ENCODE measurements at places on chromosomes 3 and 15.
A peak's percentile ranks its signal among the peaks of the same experiment; 100 is the strongest.

- no peak for DNase-seq
Observed at GRCh38 chr15:75718328-75718727, 5.7 kb upstream of the CSPG4 start.

GRCh38 chr15:43776718-43777266 is at the start of gene ELL3:
TSS of gene ELL3 (minus strand) at chr15:43776966. CDS start at chr15:43776901, 65 bp downstream.
- peak; percentile 71 for DNase-seq

DNA sequence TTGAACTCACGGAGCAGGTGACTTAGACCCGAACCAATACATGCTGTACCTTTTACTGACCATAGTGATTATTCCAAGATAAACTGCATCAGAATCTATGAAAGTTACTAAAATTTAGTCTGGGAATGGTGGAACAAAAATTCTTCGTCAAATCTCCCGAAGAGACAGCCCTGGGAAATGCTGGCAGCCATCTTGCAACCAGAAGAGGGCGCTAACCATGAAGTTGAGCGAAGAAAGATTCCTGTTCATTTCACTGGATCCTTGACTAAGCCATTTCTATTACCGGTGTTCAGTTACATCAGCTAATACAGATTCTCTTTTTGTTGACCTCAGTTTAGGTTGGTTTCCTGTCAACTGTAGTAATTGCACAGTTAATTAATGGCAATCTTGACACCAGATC is 199.6 kb downstream of the SLC9A9 start:
- DNase-seq = no peak

GRCh38 chr3:147119989-147120388 is 286.4 kb downstream of the ZIC4 start:
- DNase-seq = peak; percentile 6

DNA sequence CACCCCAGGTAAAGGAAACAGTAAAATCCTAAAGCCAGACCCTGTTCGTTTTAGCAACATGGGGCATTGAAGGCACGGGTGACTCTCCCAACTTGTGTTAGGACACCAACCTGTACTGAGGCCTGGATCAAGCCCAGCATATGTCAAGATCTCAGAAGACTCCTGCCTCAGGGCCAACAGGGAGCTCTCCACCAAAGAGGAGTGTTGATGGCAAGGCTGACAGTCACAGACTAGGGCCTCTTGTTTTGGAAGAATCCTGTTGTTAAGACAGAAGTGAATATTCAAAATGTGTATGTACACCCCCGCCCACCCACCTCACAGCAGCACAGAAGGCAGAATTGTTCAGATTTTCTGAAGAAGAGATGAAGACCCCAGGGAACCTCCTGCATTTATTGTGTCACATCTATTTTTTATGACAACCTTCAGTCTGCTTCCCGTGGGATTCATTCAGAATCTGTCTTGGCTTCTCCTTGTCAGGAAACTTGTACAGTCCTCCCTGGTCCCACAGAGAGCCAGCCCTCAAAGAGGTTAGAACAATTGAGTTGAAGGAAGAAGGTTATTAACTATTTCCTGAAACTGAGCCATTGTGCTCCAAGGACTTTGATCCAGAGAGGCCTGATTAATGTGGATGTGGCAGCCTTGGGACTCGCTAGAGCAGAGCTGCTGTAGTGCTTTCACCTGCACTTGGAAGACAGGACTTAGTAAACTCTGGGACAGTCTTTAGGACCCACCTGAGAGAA is 61.7 kb upstream of the PLXNA1 start:
- no peak for DNase-seq

DNA sequence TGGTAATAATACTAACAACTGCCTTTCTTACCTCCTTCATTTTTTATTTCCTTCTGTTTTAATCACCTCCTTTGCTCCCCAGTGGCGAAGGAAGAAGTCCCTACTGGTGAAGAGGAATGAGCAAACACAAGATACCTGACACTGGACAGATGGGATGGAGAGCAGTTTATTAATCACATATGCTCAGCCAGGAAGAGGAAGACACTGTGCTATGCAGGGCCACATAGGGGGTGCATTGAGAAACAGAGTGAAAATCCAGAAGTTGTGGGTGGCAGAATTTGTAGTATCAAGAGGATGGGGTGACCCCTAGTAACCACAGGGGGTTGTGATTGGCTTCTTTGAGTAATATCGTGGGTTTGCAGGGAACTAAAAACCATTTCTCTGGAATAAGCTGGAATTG is 1041.9 kb downstream of the OTOL1 start:
- DNase-seq = no peak

DNA sequence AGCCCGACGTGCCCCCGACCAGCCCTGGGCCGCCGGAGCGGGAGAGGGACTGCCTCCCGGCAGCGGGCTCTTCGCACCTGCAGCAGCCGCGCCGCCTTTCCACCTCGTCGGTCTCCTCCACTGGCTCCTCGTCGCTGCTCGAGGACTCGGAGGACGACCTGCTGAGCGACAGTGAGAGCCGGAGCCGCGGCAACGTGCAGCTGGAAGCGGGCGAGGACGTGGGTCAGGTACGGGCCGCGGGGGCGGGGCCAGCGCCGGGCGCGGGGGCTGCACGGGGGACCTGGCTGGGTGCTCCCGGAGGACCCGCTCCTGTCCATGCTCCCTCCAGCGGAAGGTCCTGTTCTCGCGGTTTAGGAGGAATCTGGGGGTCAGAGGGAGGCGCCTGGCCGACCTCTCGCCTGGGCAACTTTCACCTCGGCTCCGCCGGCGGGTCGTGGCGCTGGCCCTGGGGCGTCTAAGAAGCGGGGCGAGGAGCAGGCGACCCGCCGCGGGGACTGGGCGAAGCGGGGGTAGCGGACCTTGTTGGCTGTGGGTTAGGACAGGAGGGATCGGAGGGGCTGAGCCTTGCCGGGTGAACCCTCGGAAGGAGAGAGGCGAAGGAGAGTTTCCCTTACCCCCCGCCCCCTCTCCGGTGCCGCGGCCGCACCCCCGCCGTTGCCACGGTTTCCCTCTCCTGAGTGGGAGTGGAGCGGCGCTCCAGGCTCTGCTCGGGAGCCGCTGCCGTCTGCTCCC is 682 bp downstream of the ITPKA start:
- peak; percentile 63 for DNase-seq

GRCh38 chr3:178174201-178174915 is 361.9 kb upstream of the KCNMB2 start:
- no peak for DNase-seq

DNA sequence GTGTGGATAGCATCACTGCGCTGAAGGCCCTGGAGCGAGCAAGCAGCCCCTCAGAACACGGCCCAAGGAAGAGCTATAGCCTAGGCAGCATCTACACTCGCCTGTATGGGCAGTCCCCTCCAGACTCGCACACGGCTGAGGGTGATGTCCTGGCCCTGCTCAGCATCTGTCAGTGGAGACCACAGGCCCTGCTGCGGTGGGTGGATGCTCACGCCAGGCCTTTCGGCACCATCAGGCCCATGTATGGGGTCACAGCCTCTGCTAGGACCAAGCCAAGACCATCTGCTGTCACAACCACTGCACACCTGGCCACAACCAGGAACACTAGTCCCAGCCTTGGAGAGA is 20.5 kb downstream of the ATRIP start:
- no peak for DNase-seq

DNA sequence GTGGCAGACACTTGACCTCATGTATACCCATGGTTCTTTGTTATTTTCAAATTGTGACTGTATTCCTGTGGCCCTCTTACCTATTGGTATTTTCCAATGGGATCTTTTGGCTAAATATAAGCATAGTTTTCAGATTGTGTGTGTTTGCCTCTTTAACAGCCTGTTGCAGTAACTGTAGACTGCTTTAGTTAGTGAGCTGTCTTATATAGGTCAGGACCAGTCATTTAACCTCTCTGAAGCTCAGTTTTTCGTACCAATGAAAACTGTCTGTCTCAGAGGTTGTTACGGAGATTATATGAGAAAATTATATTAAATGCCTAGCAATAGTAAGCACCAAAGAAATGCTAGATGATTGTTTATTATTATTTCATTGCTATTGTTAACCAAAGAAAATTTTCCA is 29.3 kb upstream of the CAPN3 start:
- no peak for DNase-seq

- no peak for DNase-seq
Observed at GRCh38 chr3:84100861-84101260, 857.9 kb upstream of the CADM2 start.

- no peak for DNase-seq
Observed at GRCh38 chr15:28100516-28101195, 1.5 kb upstream of the OCA2 start.

DNA sequence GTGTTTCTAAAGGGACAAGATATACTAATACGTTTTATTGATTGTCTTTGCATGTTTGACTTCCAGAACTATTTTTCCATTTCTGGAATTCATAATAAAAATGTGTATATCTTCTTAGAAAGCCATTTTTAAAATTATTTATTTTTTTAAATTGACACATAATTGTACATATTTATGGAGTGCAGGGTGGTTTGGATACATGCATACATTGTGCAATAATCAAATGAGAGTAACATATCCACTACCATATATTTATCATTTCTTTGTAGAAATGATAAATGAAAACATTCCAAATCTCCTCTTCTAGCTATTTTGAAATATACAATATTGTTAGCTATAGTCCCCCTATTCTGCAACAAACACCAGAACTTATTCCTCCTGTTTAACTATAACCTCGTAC is 156.5 kb upstream of the ABI3BP start:
- DNase-seq = no peak

DNA sequence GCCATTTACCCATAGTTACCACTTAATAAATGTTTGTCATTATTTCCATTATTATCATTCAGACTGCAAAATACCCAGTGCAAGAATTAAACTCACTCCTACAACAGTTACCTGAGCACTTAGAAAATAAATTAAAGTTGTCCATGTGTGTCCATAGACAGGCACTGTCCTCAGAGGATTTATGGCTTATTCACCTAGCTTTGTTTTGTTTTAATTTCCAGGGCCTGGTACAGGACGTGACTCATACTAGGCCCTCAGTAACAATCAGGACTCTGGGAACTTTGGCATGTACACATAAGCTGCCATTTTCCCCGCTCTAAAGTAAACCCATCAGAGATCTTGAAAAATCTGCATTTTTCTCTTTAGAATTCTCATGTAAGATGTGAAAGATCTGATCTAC is 458.5 kb upstream of the ARRDC4 start:
- no peak for DNase-seq

DNA sequence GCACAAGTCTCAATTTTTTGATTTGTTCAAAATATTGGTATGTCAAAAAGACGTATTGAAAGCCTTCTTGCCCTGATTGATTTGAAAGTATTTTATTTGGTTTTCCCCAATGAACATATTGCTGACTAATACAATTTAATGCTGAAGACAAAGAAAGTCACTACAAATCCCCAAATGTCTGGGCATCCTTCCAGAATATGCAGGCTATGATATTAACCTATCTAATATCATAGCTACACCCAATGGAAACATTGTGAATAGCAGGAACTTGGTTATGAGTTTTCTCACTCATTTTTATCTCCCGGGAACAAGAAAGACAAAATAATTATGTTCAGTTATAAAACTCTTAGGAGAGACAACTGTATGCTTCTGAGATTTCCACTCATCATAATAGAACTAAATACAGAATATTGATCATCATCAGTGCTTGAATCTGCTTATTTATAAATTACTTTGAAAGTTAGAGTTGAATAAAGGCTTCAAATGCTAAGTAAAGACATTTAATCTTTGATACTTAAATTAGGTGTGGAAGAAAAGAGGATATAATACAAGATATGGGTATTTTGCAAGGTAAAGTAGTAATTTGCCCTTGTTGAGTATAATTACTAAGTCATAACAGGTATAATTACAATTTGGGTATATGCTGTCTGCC is 483.9 kb downstream of the RBMS3 start:
- DNase-seq = peak; percentile 59

GRCh38 chr3:72756900-72757299 is 91.3 kb downstream of the SHQ1 start:
- peak; percentile 77 for DNase-seq

DNA sequence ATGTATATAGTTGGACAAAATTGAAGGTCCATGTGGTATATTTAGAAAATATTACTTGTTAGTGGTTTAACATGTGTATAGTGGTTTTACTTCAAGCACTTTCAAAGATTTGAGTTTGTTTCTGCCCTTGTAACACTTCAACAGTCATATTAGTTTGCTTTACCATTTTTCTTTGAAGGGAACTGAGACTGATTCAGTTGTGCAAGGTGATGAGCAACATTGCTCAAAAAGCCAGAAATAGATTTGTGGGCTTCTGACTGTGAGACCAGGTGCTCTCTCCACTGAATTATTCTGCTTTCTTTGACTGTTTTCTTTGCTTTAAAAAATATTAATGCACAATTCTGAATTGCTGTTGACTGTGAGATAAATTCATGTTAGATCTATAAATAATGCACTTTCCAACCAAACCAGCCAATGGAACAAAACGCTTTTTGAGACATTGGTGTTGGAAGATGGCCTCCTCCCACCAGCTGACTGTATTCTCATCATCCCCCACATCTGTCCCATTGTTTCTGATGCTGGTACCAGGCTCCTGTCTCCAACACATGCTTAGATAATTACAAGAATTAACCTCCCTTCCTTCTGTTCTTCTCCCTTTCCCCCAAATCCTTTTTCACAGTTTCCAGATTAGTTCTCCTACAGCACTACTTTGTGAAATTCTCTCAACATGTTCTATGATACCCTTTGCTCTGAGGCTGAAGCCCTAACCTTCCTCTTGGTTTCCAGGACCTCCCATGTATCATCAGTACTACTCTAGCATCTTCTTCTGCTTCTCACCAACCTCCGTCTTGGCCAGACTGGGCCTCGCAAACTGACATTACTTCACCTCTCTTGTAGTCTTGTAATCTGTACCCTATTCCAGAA is 27.9 kb downstream of the PLCL2 start:
- DNase-seq = peak; percentile 68

DNA sequence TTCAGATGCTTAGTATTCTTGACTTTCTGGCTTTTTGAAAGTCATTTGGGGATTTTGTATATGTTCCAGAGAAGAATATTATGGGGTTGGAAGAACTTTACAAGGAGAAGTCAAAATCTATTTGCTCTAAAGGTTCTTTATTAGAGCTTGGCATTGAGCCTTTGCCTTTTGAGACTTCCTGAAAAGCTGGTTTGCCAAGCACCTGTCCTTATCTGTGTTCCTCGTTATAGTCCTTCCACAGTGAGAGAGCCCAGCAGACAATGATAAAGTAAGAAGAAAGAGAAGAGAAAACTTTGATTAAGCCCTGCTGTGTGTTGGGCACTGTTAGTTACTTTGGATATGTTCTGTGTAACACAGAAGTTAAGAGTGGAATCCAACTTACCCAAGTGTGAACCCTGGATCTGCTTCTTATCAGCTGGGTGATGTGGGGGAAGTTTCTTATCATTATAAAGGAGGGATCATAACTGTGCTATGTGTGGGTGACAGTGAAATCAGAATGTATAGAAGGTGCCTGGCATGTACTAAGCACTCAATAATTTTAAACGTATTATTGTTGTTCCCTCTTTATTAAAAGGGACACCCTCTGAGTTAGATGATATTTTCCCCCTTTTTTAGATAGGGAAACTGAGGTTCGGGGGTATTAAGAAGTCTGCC is 44.3 kb upstream of the POLR2M start:
- DNase-seq = no peak

GRCh38 chr3:16392065-16392464 is 121.4 kb downstream of the RFTN1 start:
- no peak for DNase-seq

DNA sequence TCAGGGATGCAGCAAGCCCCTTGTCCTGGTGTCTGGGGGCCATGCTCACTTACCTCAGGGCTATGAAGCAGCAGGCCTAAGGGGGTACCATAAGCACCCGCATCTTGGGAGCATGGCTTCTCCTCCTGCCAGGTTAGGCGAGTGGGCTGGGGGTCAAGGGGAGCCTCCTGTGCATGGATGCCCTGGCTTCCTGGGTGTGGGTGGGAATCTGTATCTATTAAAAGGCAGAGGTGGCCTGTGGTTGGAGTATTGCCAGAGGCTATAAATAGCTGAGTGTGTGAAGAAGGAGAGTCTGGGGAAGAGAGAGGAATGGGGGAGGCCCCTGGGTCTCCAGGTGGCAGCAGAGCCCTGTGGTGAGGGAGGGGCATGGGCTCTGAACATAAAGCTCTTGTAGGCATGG is 19.5 kb downstream of the ACVR2B start:
- DNase-seq = no peak
